ENCODE measurements at places on chromosomes 12 and 14. TPM values are rescaled to one million over a fixed set of nuclear protein-coding genes. Genes with fewer than 3 reads are reported as not detected.

- no peak overlapping the region for H3K4me3 ChIP-seq
- H3K36me3 ChIP-seq: no peaks in the 10 kb centered on the region
- H3K27me3 ChIP-seq: no peaks in the 10 kb centered on the region
- peaks cover 34% of the 10 kb centered on the region for H3K4me1 ChIP-seq
- peak overlapping the region; percentile 56 for H3K27ac ChIP-seq
Measured at GRCh38 chr12:50985322-50985721, 33.0 kb downstream of the HIGD1C start.

DNA sequence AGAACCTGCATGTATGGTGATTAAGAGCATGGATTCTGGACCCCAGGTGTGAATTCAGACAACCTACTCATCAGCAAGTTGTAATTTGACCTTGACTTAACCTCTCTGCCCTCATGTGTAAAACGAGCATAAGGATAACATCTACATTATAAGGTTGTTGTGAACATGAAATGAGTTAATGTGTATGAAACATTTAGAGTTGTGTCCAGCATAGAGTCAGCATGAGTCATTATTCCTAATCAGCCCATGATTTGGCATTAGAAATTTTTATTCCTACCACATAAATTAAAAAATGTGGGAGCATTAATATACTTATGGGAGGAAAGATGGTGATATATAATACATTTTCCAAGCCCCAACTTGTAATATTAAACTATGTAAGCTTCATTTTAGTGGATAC lies 95.9 kb upstream of the DDHD1 start:
- no peak overlapping the region for H3K27ac ChIP-seq
- no peaks in the 10 kb centered on the region for H3K27me3 ChIP-seq
- H3K4me3 ChIP-seq: no peak overlapping the region
- no peaks in the 10 kb centered on the region for H3K36me3 ChIP-seq
- no peak for DNase-seq

DNA sequence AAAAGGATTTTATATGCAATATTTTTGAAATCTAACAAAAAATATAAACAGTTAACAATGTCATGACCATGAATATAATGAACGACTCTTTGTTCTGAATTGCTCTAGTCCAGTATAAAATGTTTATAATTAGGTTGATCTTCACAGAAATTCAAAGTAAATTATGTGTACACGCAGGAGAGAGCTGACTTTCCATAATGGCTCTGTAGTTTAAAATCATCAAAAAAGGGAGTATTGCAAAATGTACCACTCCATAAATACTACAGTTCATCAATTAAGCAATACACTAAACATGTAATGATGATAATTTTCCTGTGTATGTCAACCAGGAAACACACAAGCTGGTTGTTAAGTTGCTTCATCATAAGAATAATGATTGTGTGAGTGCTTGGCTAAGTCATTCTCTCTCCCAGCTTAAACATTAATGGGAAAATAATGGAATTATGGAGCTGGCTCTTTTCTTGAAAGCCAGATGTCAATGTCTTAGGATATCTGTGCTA lies 189.5 kb upstream of the PLEKHG7 start:
- H3K4me3 ChIP-seq: no peak overlapping the region
- H3K36me3 ChIP-seq: no peaks in the 10 kb centered on the region
- no peaks in the 10 kb centered on the region for H3K4me1 ChIP-seq
- H3K27me3 ChIP-seq: no peaks in the 10 kb centered on the region
- no peak for DNase-seq
- H3K27ac ChIP-seq: no peak overlapping the region

GRCh38 chr14:105280525-105280924 lies 20.3 kb downstream of the BRF1 start:
- no peaks in the 10 kb centered on the region for H3K36me3 ChIP-seq
- no peak for DNase-seq
- no peak overlapping the region for H3K27ac ChIP-seq
- H3K27me3 ChIP-seq: no peaks in the 10 kb centered on the region
- peaks cover 5% of the 10 kb centered on the region for H3K4me1 ChIP-seq

DNA sequence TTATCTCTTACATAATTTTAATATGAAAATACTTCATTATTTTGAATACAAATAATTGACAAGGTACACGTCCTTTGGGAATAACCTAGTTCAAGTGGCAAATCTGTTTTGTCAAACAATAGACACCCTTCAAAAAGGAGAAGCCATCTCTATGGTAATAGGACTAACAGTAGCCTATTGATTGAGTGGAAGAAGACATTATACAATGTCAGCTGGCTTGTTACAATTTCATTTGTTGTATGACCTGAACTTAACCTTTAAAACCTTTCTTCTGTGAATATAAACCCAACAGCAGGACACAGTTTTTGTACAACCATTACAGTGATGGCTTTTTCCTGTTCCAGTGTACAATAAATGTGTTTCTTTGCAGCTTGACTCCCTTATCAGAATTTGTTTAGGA lies 8.1 kb downstream of the TMEM260 start:
- no peaks in the 10 kb centered on the region for H3K27me3 ChIP-seq
- H3K4me3 ChIP-seq: no peak overlapping the region
- no peak overlapping the region for H3K27ac ChIP-seq
- no peak for DNase-seq
- peaks cover 4% of the 10 kb centered on the region for H3K36me3 ChIP-seq

The SLC5A8 gene
- polyA plus RNA-seq: not detected

The CDK2 gene
- 7.3 TPM for polyA plus RNA-seq

The POLE2 gene
- 1.3 TPM for polyA plus RNA-seq

The TOGARAM1 gene
- polyA plus RNA-seq: 4.4 TPM

The L3HYPDH gene
- polyA plus RNA-seq: 21.4 TPM

The SIX6 gene
- polyA plus RNA-seq: not detected

Data from liver (tissue), 10 donors.